Stimulated activated CD4-positive, alpha-beta T cell treated with anti-CD3 and anti-CD28 coated beads, TNF-alpha, amount 100 ng/mL, for 24 hours (primary cell): ENCODE measurements at places on chromosomes 11 and 22.

DNA sequence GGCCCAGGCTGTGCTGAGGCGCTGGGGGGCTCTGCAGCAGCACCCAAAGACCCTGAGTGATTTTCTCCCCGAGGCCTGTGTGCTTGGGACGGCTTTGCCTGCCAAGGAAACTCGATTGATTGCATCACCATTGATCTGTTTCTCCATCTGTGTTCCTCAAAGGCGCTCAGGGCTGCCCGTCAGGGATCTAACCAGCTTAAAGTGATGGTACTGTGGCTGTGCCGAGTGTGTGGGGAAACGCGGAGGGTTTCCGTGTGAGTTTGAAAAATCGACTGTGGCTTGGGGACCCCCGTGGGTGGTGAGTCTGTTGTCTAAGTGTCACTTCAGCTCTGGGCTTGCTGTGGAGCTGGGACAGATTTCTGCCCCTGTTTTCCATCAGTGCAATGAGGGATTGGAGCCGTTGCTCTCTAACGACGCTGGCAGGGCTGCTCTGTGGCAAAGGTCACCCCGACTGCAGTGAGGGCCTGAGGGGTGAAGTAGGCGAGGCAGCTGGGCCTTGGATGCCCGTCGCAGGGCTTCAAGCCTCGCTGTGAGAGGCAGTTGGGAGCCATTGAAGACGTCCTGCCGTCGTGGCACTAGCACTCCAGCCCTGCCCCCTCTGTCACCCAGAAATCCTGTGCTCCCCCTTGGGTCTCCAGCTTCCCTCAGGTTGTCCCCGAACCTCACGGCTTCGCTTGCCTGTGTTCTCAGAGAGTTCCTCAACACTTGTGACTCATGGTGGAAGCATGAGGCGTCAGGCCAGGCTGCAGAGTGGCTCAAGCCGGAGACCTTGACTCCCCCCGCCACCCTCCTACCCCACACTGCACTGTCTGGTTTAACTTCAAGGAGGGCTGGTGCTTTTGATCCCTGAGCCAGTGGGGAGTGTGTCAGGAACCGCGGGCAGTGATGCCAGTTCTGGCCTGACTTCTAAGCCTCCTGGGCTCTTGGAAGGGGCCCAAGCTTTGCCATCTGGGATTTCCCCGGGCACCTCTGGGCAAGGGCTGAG lies 21.8 kb downstream of the CACNA1I start:
- no peak for DNase-seq

DNA sequence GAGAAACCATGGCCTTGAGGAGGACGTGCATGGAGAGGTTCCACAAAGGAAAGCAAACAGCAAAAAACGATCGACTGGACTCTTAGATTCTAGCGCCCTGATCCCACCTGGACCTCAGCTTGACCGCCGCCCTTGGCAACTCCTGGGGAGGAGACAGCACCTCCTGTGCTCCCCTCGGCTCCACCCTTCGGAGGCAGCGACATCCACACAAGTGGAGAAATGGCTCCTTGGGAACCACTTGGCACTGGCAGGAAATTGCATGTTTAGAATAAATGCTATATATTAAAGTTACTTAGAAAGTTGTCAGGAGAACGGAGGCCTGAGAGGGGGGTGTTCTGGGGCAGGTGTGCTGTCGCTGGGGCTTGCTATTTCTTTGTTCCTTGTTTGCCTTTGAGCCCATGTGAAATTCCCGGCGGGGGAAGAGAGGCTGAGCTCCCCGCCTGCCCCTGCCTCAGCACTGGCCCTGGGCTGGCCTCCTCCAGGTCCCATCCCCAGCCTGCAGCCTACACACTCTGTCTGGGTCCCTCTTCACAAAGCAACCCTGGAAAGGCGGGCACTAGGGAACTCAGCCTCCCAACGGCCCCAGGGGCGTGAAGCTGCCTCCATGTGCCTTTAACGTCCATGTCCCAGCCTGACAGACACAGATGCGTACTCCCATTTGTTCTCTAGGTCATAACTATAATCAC lies 395.3 kb downstream of the BRD1 start:
- no peak for DNase-seq

DNA sequence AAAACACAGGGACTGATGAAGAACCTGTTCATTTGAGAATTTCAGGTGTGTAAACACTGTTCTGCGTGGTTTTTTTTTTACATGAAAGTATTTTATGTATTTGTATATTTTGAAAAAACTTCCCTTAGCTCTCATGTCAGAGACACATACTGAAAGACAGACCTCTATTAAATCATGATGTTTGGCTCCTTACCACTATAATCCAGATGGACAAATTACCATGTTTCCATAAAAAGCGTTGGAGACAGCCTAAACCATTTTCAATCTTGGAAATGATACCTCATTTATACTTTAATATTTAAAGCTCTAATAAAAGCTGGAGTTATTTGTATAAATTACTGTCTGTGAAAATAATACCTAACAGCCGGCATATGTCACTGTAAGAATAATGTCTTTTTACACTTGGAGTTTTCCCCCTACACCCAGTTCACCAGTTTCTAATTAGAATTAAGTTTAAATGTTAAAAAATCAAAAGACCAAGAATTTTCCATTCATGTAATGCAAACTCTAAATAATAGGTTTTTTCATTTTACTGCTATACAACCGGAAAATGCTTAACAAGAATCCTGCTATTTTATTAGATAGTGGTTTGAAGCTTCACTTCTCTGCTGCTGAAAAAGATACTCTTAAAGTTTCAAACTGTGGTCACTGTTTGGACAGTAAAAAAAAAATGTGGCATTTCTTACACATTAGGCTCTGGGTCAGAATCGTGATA lies 30.8 kb downstream of the APLP2 start:
- DNase-seq, result no peak

- no peak for DNase-seq
These were observed 1.8 kb upstream of the CREBZF start for GRCh38 chr11:85666687-85667086.

DNA sequence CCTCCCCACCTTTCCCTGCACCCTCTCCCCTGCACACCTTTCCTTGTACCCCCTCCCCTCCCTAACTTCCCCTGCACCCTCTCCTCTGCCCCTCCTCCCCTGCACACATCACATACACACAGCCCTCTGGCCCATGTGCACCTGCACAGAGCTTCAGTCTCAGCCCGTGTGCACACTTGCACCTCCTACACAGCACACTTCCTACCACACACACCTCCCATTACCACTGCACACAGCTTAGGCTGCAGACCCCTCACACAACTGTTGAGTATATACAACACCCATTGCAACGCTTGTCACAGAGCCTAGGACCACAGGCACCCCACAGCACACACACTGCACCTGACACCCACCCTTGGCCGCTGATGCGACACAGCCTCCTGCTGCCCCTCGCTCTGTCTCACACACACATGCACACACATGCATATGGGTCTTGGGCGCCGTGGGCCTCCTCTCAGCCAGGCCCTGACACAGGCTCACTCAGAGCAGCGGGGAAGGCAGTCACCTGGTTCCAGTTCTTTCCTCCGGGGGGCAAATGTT lies 411 bp downstream of the SIGIRR start:
- no peak for DNase-seq
